ENCODE measurements at places on chromosomes 2 and 18.

- no peak for DNase-seq
Measured at GRCh38 chr2:47528874-47529273, 125.9 kb downstream of the MSH2 start.

DNA sequence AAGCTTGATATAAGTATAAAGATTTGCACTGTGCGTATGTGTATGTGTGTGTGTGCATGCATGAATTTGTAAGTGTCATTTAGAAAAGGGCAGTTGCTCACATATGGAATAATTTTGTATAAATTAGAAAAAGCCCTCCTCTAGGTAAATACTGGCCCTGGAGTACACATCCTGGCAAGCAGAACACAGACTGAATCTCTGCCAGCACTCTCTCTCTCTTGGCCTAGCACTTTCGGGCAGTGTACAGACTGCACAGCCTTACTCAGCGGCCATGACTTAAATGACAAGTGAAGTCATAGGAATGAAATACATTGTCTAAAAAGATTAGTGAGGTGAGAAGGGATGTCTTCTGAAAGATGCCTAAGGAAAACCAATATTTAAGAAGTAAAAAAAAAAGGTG, 214.1 kb downstream of the RDH14 start:
- no peak for DNase-seq

DNA sequence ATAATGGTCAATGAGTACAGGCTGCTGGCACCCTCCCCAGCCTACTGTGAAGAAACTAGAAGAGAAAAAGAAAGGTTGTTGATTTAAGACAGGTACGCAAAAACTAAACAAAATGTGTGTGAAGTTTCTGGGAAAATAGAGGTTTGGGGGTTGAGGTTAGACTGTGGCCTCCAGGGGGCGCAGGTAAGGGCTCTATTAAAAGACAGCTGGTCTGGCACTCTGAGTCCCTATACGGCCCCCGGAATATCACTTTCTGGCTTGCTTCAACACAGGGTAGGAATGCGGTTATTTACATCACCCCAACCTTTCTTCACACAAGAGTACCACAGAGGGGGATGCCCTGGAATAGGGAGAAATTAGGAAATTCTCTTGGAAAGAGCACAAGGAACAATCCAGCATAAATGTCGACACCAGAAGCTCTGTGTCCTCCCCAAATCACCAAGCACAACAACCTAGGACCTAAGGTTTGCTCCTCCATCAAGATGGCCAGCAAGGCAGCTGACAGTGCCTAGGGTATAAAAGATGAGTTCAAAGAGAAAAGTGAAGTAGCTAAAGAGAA, 480.8 kb upstream of the KLHL29 start:
- no peak for DNase-seq

GRCh38 chr18:21179590-21180220, 62.3 kb upstream of the GREB1L start:
- peak; percentile 58 for DNase-seq

GRCh38 chr2:112255875-112256274, 1.0 kb upstream of the ZC3H8 start:
- DNase-seq, result no peak

DNA sequence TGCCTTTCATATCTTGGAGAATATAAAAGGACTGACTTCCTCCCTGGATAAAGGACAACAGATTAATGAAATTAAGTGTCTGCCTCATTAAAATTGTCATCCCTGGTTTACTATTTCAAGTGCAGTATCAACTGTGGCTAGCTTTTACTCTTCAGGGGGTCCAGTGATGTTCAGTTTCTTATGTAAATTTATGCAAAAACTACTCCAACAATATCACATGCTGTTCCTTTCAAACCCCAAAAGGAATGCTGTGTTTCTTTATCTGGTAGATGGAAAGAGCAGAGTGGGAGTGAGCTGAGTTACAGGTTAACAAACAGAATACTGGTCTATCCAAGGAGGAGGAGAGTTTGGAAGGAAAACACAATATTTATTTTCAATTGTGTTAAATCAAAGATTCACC, 283.7 kb upstream of the VWC2L start:
- DNase-seq, result no peak

DNA sequence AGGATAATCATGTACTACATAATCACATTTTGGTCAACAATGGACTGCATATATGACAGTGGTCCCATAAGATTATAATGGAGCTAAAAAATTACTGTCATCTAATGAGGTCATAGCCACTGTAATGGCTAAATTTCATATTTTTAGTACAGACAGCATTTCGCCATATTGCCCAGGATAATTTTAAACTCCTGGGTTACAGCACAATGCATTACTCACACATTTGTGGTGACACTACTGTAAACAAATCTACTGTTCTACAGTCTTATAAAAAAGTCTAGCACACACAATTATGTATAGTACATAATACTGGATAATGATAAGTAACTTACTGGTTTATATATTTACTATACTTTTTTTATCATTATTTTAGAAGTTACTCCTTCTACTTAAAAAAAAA, 12.8 kb downstream of the EIF2AK2 start:
- DNase-seq, result no peak

DNA sequence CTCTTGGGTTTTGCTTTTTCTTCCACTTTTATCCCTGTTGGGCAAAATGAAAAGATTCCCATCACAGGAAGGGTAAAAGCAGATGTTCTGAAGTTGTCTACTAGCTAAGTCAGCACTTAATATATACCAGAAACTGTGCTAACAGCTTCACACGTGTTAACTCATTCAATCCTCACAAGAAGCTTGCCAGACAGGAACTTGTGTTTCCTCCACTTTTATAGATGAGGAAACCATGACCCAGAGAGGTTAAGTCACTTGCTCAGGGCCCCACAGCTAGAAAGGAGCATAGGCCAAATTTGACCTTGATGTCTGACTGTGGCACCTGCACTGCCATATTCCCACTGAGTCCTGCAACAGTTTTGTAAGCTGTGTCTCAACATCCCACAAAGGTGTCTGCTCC, 76.8 kb upstream of the EPC2 start:
- DNase-seq, result no peak

DNA sequence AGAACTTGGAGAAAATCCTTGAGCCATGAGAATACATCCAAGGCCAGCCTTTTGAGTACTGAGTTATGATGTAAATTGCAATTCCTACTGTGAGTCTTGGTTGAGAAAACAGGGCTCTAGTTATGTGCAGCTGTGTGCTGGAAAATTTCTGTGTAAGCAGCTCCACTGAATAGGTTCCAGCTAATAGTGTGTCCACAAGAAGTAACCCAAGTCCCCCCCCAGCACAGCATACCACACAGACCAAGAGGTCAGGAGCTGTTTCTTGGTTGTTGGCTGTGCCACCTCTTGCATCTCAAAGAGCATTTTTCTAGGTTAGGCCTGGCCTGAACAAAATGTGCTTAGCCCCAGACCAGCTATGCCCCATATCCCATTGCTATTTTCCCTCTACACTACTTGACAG, 36.8 kb upstream of the APCDD1 start:
- DNase-seq, result no peak

DNA sequence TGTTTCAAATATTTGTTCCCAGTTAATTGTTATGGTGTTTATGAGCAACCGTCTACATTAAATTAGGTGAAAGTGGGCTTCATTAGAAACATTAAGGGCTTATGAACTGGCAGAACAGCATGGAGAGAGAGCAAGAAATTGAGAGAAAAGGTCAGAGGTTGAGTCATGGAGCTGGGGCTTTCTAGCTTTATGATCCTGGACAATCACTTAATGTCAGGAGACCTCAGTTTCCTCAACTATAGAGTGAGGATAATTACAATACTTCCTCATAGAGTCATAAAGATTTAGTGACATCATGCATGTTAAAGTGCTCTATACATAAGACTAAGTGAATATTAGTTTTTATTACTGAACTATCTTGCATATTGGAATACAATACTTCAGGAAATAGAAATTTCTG, 83.9 kb downstream of the PLCL1 start:
- no peak for DNase-seq

- peak; percentile 12 for DNase-seq
Measured at GRCh38 chr2:12036640-12036983, 290.2 kb downstream of the LPIN1 start.

- DNase-seq, result no peak
Measured at GRCh38 chr2:240232264-240232915, 91.9 kb upstream of the OTOS start.

- no peak for DNase-seq
Measured at GRCh38 chr2:232372231-232373208, 6.0 kb upstream of the ALPP start.

DNA sequence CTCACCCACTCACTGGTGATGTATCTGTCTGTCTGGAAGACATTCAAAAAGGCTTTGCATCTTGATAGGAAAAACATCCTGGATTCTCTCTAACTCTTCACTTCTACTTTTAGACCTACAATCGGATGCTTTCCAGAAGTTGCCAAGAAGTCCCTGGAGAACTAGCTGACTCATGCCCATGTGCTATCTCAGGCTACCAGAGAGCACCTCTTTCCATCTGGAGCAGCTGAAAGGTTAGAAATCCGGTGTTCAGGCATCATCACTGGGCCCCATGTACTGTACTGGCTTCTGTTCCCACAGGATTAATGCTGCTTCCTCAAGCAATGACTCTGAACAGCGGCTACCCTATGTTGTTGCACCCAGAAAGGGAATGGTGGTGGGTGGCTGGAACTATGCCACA, 259.0 kb downstream of the NBAS start:
- no peak for DNase-seq

DNA sequence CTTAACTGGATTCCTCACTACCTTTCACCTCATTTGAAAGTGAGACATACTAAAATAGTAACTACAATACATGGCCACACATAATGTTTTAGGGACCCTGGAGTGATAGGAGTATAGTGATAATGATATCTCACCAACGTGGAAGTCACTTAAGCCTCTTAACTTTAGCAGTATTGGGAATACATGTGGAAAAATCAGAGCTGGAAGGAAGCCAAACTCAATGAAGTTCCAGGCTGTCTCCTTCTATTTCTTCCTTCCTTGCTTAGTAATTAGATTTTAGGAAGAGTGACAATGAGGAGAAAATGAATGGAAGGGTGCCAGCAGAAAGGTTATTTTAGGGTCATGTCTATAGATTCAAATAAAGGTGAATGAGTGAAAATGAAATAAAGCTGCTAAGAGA, 387.3 kb downstream of the PLCL1 start:
- DNase-seq, result no peak

DNA sequence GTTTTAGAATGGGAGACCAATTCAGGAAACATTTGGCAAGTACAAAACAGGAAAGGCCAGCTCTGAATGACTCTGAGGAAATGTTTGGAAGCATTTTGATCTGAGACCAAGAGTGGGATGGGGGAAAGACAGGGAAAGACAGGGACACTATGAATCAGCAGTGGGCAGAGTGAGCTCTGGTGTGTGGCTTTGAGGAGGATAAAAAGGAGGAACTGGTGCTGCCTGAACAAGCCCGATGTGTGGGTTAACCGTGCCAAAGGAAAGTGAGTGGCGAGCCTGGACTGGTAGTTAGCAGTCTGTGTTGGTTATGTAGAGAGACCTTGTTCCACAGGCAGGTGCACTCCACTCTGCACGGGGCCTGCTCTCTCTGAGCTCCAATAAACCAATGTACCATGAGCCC, 5.3 kb downstream of the MFSD6 start:
- no peak for DNase-seq

DNA sequence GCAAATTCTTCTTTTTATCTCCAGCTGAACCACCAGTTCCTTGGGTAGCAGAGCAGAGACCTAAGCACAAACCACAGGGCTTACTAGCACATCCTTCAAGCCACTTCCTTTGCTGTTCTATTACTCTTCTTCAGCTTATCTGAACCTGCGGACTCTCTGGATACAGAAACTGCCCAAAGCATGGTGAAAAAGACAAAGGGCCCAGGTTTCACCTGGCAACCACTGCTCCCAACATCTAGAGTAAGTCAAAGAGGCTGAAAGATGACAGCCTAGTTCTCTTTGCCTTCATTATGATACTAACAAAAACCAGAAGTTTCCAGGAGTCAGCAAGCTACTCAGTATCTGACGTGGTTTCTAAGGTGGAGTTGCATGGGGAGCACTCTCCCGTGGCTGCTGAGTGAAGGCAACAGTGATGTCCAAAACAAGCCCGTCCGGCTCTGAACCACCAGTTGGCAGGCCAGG, 43.4 kb downstream of the KANSL3 start:
- DNase-seq, result peak; percentile 35

GRCh38 chr2:191598296-191598695, 79.6 kb upstream of the NABP1 start:
- no peak for DNase-seq

DNA sequence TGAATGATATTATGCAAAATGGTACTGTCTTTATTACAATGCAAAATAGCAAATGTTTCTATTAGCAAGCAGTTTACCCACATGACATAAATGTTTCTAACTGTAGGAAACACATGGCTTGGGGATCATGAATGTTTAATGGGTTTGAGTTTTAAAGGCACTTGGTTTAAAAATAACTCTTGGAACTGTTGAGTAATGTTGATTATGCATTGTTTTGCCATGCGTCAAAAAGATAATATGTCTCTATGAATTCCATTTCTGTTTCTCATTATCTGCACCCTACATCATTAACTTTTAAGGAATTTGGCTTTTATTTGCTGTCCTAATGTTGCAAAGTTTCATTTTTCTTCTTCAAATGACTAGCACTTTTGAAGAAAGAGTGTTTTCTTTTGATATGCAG, 1355.5 kb downstream of the SUCLG1 start:
- DNase-seq, result no peak

- DNase-seq, result no peak
Measured at GRCh38 chr2:102771114-102771513, 9.3 kb downstream of the TMEM182 start.

- no peak for DNase-seq
Measured at GRCh38 chr2:183859129-183859528, 734.9 kb downstream of the NUP35 start.

- DNase-seq, result no peak
Measured at GRCh38 chr18:46474487-46475389, 182.3 kb downstream of the LOXHD1 start.

DNA sequence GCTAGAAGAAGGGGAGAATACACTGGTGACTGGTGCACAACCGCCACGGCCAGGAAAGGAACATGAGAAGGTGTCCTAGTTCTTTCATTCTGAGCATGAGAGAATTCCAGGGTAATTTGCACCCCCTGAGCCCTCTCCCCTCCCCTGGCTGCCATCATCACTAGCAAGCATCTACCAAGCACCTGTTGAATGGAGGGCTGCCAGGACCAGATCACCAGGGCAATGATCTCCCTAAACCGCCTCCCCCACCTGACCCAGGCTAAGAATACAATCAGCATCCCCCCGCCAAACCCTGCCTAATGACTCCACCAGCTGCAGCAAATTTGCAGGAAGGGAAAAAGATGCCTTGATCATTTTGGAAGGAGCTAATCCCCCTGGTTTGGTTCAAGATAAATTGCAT, 100.2 kb downstream of the STPG4 start:
- no peak for DNase-seq

GRCh38 chr2:42848265-42848664, 55.9 kb upstream of the HAAO start:
- DNase-seq, result no peak

DNA sequence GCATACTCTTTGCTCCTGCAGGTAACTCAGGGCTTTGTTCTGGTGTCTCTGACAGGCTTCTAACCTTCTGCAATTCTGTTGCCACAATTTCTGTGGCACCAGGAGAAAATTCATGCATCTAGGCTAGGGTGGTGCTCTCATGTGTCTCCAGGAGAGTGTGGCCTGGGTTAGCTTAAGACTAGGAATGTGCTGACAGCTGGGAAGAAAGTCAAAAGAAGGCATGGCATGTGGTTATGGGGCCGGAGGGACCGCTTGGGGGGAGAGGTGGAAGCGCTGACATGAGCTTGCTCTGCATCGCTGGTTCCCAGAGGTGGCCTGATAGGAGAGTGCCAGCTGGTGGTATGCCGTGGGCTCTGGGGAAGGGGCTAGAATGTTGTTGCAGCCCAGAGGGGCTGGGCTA, 173.3 kb upstream of the TNP1 start:
- DNase-seq, result no peak
